MCF 10A (cell line): ENCODE measurements at places on chromosomes 3 and 15.

DNA sequence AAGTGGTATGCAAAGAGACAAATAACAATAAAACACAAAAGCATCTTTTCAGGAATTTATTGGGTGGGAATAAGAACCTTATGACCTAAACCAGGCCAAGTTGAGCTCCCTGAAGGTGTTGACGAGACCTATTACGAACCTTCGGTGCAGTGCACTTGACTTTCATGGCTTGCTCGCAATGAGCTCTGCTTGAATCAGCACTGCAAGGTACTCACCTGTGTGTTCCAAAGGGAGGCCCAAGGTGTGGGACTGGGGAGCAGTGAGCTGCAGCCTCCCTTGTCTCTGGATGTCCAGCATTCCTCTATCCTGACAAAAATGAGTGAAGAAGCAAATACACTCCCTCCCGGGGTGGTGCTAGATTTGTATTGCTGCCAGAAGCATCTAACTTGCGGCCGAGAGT is at the start of gene MDFIC2:
Gene MDFIC2, minus strand, starts transcription at position 303 of the 400 bp plus-strand sequence. CDS start 665 bp downstream, outside the sequence.
- DNase-seq = no peak

GRCh38 chr3:64459711-64460110 is 228.1 kb downstream of the ADAMTS9 start:
- no peak for DNase-seq

GRCh38 chr3:61181874-61182273 is 69.4 kb downstream of the FHIT start:
- DNase-seq = peak; percentile 91

DNA sequence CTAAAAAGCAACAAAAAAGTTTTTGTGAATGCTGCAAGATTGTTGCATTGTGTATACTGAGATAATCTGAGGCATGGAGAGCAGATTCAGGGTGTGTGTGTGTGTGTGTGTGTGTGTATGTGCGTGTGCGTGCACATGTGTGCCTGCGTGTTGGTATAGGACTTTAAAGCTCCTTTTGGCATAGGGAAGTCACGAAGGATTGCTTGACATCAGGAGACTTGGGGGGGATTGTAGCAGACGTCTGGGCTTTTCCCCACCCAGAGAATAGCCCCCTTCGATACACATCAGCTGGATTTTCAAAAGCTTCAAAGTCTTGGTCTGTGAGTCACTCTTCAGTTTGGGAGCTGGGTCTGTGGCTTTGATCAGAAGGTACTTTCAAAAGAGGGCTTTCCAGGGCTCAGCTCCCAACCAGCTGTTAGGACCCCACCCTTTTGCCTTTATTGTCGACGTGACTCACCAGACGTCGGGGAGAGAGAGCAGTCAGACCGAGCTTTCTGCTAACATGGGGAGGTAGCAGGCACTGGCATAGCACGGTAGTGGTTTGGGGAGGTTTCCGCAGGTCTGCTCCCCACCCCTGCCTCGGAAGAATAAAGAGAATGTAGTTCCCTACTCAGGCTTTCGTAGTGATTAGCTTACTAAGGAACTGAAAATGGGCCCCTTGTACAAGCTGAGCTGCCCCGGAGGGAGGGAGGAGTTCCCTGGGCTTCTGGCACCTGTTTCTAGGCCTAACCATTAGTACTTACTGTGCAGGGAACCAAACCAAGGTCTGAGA is 4.7 kb downstream of the BHLHE40 start:
- DNase-seq = peak; percentile 88

DNA sequence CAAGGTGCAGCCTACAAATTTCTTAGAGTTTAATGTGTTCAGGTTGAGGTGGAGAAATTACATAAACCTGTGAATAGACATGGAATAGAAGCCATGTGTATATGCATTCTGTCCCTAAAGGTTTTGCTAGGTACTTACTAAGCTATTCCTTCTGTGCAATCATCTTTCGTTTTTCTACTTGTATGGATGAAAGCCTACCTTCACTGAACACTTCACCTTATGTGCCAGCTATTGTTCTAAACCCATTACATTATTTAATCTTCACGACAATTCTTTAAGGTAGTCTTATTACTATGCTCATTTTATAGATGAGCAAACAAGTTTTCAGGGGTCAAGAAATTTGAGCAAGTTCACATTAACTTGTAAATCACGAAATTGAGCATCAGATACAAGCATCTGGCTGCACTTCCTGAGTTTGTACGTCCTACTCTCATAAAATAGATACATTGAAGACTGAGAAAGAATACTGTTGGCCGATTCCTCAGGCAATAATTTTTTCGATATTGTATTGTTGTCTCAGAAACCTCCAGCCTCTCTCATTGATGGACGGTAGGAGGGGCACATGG is 635 bp upstream of the RCN2 start:
- no peak for DNase-seq

DNA sequence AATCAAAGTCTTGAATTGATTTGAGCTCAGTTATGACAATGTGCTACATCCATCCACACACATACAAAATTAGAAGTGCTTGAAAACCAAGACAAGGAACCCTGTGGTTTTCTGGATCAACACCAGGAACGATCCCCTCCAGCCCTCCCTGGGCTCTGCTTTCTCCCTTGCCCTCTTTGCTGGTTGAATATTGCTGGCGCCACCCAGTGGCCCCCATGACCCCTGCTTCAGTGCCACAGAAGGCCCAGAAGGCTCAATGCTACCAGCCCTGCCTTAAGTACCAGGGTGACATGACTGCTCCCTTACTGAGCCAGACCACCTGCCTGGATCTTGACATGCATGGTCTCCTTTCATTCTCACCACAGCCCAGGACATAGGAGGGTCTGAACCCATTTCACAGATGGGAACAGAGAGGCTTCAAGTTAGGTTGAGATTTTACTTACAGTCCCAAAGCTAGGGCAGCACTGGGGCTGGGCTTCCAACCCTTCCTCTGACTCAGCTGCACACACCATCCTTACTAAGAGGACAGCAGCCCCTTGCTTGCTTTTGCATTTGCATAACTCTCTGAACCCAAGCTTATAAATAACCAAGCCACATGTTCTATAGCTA is 15.0 kb downstream of the IL12A start:
- DNase-seq = peak; percentile 66

GRCh38 chr3:184144505-184144904 is 9.3 kb downstream of the EIF2B5 start:
- DNase-seq = peak; percentile 27

DNA sequence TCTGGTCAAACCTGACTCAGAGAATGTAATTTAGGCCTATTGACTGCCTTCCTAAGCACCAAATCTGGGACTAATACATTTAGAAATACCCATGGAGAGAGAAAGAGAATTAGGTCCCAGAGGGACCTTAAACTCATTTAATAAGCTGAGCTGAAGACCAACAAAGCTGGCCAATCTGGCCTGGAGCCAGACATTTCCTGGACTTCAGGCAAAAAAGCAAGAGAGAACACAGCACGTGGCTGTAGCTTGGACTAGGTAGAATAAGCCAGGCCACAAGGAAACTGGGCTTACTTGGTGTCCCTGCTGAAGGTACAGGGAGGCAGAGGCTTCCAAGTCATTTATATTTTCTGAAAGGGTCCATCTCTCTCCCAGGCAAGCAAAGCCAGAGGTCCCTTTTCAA is 88.1 kb downstream of the RTP4 start:
- peak; percentile 33 for DNase-seq

DNA sequence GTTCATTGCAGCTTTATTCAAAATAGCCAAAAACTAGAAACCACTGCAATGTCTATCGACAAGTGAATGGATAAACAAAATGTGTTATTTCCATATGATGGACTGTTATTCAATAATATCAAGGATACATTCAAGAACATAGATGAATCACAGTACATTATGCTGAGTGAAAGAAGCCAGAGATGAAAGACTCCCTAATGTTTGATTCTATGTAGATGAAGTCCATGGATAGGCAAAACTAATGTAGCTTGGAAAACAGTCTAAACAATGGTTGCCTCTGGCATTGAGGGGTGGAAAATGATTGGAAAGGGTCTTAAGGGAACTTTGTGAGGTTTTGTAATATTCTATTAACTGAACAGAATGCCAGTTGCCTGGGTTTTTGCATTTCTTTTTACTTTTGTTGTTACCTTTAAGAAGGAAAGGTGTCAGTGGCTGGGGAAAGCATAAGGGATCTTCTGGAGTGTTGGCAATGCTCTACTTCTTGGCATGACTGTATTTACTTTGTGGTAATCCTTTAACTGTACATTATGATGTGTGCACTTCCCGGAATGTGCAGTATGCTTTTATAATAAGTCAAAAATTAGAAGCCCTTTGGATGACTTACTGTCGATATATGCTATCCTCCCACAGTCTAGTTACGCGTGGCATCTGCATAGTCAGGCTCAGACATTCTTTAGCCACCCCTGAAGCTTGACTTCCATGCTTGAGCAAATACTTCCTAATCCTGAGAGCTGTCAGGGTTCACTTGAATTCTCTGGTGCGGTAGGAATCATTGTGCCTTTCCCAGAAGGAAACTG is 20.5 kb upstream of the ATP10A start:
- DNase-seq = no peak

- no peak for DNase-seq
These were observed 61.0 kb upstream of the CHRM5 start for GRCh38 chr15:33907326-33907725.

GRCh38 chr3:146777941-146778340 is 172.8 kb upstream of the PLSCR5 start:
- DNase-seq = no peak

DNA sequence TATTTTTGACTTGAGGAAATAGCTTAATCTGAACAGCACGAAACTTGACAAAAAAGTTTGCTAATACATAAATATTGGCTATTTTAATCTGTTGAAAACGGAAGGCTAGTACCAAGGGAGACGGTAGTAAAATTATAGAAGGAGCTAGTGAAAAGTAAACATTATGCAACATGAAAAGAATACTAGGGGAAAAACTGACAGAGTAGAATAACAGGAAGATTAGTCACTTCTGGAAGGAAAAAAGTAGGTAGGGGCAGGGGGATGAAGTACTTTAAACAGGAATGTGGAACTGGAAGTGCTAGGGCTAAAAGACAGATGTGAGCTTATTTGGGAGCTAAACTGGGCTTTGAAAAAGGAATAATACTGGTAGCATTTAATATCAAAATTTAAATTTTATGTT is 60.1 kb downstream of the MBNL1 start:
- peak; percentile 83 for DNase-seq

- no peak for DNase-seq
These were observed 108.9 kb downstream of the DUT start for GRCh38 chr15:48440084-48440483.

DNA sequence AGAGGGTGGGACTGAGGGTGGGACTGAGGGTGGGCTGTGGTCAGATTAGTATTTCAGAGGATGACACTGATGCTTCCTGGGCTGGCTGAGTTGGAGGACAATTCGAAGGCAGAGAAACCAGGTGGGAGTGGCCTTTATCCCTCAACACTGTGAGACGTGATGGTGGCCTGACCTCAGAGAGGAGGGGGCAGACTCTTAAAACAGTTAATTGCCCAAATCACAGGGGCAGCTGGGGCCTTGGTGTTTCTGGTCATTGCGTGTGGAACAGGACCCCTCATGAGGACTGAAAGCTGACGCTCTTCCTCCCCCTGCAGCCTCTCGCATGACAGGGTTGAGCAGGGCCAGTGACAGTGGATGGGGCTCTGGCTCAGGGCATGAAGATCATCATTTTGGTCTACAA is 18.7 kb downstream of the DNASE1L3 start:
- DNase-seq = no peak

GRCh38 chr3:71152892-71153265 is 430.6 kb downstream of the FOXP1 start:
- no peak for DNase-seq

DNA sequence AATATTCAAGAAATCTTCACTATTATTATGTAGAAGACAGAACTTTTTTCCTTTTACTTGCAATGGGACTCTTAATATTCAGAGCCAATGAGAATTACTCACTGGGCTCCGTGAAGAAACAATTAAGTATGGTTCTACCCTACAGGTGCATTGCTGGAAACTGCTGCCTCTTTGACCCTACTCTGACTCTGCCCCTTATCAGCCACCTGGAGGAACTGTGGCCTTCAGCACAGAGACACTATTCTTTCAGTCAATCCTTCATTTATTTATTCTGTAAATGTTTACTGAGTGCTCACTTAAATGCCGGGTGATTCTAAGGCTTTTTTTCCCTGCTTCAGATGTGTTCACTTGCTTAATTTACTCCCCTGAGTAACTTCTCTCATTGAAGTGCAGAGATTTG is 163.2 kb downstream of the SYNPR start:
- DNase-seq = no peak

DNA sequence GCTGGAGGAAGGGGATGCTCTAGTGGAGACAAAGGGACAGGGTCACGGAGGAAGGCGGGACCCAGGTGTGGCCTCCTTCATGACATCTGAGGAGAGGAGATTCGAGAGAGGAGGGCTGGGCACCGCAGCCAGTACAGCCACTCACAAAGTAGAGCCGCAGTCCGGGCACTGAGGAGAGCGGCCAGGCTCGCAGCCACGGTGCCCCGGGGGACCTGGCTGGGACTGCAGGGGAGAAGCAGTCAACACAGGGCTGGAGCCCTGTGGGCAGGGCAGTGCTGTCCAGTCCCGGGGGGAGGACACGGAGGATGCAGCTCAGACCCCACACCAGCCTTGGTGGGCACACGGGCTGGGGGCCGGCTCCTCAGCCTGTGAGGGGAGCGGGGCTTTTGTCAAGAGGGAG is 40.3 kb downstream of the HMCES start:
- no peak for DNase-seq

DNA sequence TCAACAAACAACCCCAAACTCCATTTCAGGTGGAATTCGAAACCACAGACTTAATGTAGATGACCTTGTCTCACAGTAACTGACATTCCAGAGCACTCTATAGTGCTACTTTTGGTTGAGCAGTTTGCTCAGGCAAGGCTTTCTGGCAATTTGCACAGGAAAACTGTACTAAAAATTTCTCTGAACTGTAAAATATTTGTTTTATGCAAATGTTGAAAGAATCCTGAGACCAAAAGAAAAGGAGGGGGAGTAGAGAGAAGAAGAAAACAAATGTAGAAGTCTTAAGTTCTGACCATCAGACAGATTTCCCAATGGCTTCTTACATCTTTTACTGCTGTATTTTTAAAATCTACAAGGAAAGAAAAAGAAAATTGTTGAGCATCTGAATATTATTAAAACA is 53.5 kb downstream of the DTWD1 start:
- DNase-seq = no peak

DNA sequence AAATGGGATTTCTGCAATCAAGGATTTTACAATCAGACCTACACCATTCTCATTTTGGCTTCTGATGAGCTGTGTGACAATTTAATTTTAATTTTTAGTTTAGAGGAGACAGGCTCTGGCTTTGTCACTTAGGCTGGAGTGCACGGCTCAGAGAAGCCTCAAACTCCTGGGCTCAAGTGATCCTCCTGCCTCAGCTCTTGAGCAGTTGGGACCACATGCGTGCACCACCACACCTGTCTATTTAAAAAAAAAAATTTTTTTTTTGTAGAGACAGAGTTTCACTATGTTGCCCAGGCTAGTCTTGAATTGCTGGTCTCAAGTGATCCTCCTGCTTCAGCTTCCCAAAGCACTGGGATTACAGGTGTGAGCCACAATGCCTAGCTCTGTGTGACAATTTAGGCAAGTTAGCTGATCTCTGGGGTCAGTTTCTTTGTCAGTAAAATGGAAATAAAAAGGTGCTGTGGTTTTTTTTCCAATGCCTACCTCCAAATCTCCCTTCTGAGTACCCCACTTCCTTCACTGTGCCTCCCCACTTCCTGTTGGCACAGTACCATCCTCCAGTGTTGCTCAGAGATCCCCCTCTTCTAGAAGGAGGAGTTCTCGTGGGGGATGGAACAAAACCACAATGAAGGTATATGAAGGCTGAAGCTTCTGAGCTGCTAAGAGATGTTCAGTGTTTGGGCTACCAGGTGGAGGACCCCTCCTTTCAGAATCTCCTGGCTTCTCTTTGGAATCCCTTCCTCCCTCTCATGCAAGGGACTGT is 54.1 kb upstream of the GSK3B start:
- no peak for DNase-seq

GRCh38 chr3:78633626-78634025 is 1134.2 kb downstream of the ROBO1 start:
- DNase-seq = peak; percentile 34

- no peak for DNase-seq
These were observed 47.1 kb downstream of the STT3B start for GRCh38 chr3:31579828-31580227.
